Stimulated activated CD4-positive, alpha-beta T cell treated with anti-CD3 and anti-CD28 coated beads, TNF-alpha, amount 100 ng/mL, for 24 hours (primary cell): ENCODE measurements at places on chromosomes 11 and 22.

GRCh38 chr22:25496396-25497064 is 67.9 kb upstream of the GRK3 start:
- DNase-seq = no peak

DNA sequence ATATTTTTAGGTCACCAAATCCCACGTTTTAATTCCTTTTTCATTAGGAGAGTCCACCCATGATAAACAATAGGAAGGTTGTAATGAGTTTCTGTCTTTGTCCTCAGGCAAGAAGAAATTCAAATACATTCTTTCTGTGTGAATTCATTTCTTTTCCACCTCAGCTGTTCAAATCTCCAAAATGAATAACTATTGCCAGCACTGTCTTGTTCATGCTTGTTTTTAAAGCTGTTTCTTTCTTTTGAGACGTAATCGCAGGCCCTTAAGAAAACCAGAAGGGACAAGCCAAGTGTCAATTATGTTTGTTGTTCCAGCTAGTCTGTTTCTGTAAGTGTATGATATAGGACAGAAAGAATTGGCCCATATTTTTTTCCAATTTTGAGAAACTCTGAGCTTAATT is 20.2 kb downstream of the MMP27 start:
- no peak for DNase-seq

GRCh38 chr22:17566776-17567175 is 3.5 kb downstream of the SLC25A18 start:
- no peak for DNase-seq

- DNase-seq = no peak
Observed at GRCh38 chr11:9455722-9456121, 5.1 kb upstream of the ZNF143 start.

GRCh38 chr22:48224332-48224731 is 1461.9 kb downstream of the TBC1D22A start:
- DNase-seq = no peak

GRCh38 chr11:20937826-20938225 is 268.4 kb downstream of the NELL1 start:
- no peak for DNase-seq

- DNase-seq = no peak
Observed at GRCh38 chr11:1919391-1920127, at the start of gene TNNT3. Gene TNNT3, plus strand, starts transcription at chr11:1919703. Its CDS starts 3,172 bp downstream, at chr11:1922875.

DNA sequence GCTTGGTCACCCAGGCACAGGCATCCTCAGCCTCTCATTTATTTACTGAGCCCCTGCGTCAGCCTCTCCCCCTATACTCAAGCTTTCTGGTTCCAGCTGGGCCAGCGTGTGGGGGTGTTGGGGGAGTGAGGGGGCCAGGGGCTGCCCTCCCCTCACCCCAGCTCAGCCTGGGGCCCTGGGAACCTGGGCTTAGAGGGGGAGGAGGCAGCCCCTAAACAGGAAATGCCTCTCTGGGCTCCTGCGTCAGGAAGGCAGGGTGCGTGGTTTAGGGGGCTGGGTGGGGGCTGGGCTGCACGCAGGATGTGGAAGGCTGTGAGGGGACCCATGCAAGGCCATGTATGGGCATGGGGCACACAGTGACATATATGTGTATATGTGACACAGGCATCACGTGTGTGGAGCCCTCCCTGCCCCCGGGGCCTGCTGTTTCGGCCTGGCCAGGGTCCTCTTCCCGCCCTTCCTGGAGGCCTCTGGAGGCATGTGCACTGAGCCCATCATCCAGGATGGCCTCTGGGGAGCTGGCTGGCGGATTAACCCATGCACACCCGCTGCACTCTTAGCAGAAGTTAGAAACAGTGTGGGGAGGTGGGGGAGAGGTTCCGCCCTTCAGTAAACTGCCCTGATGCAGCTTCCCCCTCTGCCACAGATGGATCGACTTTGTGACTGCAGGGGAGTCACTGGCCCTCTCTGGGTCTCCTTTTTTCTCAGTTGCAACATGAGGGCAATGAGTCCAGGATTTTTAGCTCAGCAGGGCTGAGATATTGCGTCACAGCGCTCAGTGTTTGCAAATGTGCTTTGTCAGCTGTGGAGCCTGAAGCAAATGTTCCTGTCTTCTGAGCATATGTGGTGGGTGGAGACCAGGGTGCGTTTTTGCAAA is 1.1 kb upstream of the CD248 start:
- DNase-seq = no peak

GRCh38 chr11:133889893-133890292 is 44.6 kb upstream of the SPATA19 start:
- DNase-seq = no peak

- DNase-seq = no peak
Observed at GRCh38 chr11:126816645-126817044, 183.9 kb downstream of the KIRREL3 start.

DNA sequence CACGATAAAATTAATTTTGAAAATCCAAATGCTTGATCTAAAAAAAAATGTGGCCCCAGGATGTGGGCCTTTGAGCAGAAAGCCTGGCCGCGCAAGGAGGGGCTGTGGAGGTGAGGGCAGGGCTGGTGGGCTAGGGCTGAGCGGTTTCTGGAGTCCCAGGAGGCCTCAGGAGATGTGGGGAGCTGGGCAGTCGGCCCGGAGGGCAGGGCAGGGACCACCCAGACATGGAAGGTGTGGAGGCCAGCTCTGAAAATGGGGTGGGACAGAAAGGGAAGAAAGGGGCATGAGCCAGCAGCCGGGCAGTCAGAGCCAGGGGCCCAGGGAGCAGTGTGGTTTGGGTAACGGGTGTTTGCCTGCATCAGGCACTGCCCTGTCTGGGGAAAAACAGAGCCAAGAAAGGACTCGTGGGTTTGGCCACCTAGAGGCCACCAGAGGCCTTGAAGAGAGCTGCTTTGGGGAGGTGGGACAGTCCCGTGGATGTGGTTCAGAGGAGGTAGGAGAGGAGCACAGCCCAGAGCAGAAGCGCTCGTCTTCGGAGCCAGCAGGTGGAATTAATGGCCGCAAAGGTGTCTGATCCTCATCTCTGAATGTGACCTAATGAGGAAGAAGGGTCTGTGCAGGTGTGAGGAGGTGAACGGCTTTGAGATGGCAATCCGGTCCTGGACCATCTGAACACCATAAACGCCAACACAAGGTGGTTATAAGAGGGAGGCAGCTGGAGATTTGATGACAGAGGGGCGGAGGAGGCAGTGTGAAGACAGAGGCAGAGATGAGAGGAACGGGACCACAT is 50.2 kb downstream of the IGF2 start:
- DNase-seq = no peak

DNA sequence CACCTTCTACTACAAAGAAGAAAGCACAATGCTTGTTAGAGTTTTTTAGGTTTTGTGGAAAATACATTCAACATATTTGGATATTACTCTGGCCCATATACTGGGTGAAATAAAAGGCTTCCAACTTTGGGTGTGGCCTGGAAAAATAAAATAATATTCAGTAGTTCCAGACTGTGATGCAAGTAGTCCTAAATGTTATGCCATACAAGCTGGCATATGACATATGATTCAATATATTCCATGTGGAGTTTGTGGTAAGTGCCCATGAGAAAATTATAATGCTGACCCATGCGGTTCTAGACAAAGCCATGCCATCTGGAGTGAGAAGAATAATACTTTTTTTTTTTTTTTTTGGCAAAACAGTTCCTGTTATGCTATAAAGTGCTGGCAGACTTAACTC is 683.3 kb downstream of the LUZP2 start:
- no peak for DNase-seq

- no peak for DNase-seq
Observed at GRCh38 chr11:69958308-69958707, 119.8 kb upstream of the ANO1 start.

DNA sequence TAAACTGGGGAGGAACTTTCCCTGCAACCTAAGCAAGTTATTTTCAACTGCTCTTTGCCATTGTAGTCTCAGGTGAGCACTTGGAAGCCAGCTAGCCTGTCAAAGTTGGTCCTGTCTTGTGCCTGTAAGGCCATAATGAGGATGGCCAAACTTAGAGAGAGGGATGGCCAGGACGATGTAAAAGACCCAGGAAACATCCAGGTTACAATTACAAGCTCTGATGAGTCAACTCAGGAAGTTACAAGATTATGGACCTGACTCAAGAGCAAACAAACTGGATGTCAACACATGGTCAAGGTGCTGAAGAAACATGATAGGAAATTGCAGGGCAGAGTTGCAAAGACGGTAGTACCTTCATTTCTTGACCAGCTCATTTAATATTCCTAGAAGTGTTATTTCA is 1.6 kb downstream of the GTPBP1 start:
- DNase-seq = no peak

DNA sequence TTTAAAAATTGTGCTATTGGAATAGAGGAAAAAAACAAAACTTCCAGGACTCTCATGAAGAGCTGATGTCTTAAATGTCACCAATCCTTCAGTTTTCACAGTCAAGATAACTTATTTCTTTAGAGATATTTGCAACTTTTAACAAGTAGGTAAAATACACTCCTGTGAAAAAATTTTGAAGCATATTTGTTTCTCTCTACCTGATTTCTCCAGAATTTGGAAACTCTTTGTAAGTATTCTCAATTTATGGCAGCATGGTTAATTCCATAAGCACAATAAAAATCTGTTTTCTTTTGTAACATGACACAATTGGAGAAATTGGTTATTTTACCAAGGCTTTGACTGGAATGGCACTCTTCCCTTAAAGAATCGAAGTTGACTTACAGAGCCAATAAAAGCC is 4.1 kb downstream of the CASP4 start:
- DNase-seq = no peak

DNA sequence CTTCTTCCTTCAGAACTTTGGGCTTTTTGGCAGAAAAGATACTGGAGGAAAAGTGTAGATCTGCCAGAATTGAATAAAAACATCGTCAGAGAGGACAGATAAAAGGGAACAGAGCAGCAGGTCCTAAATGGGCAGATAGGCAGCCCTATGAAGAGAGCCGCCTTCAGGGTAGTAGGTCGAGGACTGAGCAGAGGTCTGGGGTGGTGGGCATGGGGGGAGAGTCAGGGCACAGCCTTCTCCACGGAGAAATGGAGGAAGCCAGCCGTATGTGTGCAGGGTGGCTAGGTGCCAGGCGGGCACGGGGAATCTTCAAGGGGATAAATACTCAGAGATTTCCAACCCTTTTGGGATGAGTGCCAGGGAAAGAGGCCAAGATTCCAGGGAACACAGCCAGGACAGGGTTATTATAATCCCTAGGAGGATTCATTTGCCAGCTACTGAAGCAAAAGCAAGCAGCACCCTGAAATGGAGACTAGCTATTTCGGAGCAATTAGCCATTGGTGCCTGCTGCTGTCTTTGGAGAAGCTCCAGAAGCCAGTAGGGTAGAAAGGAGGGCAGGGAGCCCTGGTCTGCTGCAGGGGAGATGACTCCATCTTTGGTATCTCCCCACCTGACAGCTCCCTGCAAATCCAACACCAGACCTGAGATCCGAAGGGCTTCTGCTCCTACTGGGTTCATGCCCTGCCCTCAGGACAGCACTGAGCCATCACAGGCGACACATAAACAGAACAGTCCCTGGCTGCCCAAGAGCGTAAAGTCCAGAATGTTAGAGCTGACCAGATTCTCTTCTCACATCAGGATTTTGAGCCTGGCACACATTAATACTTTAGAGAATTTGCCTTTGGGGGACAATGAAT is 174.5 kb upstream of the NTM start:
- no peak for DNase-seq

DNA sequence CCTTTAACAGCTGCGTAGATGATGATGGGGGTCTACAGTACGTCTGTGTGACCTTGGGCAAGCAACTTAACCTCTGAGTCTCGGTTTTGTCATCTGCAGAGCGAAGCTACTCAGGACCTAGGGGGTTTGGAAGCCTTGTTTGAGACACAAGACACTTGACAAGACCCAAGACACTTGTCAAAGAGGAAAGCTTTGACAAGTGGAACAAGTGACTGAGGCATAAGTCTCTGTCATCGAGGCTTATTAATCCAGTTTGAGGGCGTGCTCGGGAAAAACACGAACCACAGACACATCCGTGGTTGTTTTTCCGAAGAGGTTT is 732 bp upstream of the PC start:
- DNase-seq = no peak

DNA sequence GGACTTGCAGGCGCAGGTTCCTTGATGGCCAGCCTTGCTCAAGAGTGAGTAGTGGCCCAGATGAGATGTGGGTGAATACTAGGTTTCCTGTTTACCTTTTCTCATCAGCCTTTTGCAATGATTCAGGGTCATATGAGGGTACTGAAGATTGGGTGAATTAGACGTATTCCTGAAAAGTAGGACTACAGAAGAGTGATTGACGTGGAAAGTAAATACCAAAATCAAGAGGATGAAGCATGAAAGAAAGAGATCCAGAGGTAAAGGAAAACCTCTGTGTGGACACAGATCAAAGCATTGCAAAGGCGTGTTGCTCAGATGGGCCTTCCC is 59.9 kb downstream of the CYB5R2 start:
- DNase-seq = no peak

GRCh38 chr11:68661014-68661413 is 23.3 kb upstream of the GAL start:
- DNase-seq = no peak

GRCh38 chr11:2752204-2752770 is 52.5 kb upstream of the KCNQ1OT1 start:
- DNase-seq = no peak

DNA sequence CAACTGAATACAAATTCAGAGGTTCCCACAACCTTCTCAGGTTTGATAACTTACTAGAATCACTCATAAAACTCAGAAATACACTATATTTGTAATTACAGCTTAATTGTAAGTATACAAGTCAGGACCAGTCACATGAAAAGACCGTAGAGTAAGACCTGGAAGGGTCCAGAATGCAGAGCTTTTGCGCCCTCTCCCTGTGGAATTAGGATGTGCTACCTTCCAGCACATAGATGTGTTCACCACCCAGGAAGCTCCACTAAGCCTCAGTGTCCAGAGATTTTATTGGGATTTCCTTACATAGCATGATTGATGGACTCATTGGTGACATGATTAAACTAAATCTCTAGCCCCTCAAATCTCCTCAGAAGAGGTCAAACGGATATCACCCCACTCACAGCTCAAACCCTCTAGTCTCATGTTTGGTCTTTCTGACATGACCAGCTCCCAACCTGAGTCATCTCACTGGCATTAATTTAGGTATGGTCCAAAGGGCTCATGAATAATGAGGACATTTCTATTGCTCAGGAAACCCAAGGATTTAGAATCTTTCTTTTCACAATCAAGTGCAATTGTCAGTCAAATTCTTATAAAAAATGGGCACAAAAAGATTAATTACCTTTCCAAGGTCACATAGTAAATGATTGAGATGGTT is 77.2 kb upstream of the UBASH3B start:
- DNase-seq = no peak

DNA sequence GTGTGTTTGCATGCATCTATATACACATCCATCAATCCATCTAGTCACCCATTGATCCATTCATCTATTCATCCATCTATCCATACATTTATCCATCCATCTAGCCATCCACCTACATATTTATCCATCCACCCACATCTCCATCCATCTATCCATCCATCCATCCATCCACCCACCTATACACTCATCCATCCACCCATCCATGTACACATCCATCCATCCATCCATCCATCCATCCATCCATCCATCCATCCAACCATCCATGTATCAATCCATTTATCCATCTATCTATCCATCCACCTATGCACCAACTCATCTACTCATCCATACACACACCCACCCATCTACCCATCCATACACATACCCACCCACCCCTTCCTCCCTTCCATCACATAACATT is 18.8 kb upstream of the MYEOV start:
- no peak for DNase-seq

- no peak for DNase-seq
Observed at GRCh38 chr11:81819462-81819861, 914.2 kb downstream of the FAM181B start.
